A172 (cell line): ENCODE measurements at places on chromosomes 7 and 10. TPM values are rescaled to one million over a fixed set of nuclear protein-coding genes. Genes with fewer than 3 reads are reported as not detected.

- DNase-seq, result no peak
Measured at GRCh38 chr10:100740476-100741377, 4.7 kb upstream of the PAX2 start.

The ACTR3C gene
- total RNA-seq, result 0.88 and 2.8 TPM in 2 replicates

The ADAMTS14 gene
- total RNA-seq, result 0.31 TPM in 1 of 2 replicates, not detected in the other

DNA sequence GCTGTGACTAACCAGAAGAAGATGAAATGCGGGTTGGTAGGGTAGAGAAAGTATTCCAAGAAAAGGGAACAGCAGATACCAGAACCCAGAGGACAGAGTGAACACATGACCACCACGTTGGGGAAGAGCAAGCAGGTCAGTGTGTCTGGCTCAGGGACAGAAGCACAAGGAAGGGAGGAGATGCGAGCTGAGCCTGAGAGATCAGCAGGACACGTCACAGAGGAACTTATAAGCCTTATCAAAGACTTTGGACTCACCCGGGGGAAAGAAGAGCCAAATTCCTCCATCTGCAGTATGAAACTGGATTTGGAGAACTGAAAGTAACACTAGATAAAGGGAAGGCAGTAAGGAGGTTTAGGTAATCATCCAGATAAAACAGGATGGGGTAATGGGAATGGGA lies 232.1 kb upstream of the NPVF start:
- DNase-seq, result no peak

The CPXM2 gene
- total RNA-seq, result not detected in 2 replicates

The KCNMA1 gene
- total RNA-seq, result 38.5 and 50.7 TPM in 2 replicates

The CYP2C19 gene
- not detected in 2 replicates for total RNA-seq

GRCh38 chr10:52232561-52233350 lies 81.3 kb upstream of the DKK1 start:
- DNase-seq, result no peak

The LBX1 gene
- 1.1 and 1.2 TPM in 2 replicates for total RNA-seq

The NFE2L3 gene
- 104 and 110 TPM in 2 replicates for total RNA-seq

GRCh38 chr7:152751449-152752141 lies 8.0 kb upstream of the ACTR3B start:
- DNase-seq, result no peak

GRCh38 chr7:12751764-12752163 lies 64.3 kb downstream of the ARL4A start:
- no peak for DNase-seq

- DNase-seq, result no peak
Measured at GRCh38 chr10:130042381-130042780, 68.2 kb downstream of the C10orf143 start.
